Ovary (tissue), 10 donors: ENCODE measurements at places on chromosomes 4 and X. TPM values are rescaled to one million over a fixed set of nuclear protein-coding genes. Genes with fewer than 3 reads are reported as not detected.

DNA sequence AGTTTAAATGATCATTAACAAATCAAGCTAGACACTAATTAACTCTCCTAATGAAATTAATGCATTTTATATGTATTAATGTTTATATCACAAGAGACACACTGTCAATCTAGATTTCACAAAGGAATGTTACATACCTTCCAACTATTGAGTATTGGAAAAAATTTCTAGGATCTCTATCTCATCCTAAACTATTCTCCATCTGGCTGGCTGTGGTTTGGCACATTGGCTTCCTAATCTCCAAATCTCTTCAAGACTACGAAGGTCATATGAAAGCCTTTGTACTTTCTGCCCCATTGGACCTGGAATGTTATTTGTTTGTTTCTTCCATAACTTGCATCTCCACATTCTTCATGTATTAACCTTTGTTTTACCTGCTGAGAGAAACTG, 1160.0 kb downstream of the ADGRL3 start:
- no peak for DNase-seq
- no peaks in the 10 kb centered on the region for H3K36me3 ChIP-seq
- H3K4me3 ChIP-seq = no peak overlapping the region

Gene ITIH6
- 0.05 TPM for polyA plus RNA-seq

Gene GPRASP2
- 42.2 TPM for polyA plus RNA-seq

Gene GPM6B
- 9.4 TPM for polyA plus RNA-seq

- no peak overlapping the region for H3K4me3 ChIP-seq
- no peaks in the 10 kb centered on the region for H3K4me1 ChIP-seq
- no peaks in the 10 kb centered on the region for H3K27me3 ChIP-seq
Measured at GRCh38 chr4:54440394-54441136, 211.5 kb downstream of the PDGFRA start.
